Breast epithelium (tissue), 4 donors: ENCODE measurements at places on chromosomes 5 and 9.

DNA sequence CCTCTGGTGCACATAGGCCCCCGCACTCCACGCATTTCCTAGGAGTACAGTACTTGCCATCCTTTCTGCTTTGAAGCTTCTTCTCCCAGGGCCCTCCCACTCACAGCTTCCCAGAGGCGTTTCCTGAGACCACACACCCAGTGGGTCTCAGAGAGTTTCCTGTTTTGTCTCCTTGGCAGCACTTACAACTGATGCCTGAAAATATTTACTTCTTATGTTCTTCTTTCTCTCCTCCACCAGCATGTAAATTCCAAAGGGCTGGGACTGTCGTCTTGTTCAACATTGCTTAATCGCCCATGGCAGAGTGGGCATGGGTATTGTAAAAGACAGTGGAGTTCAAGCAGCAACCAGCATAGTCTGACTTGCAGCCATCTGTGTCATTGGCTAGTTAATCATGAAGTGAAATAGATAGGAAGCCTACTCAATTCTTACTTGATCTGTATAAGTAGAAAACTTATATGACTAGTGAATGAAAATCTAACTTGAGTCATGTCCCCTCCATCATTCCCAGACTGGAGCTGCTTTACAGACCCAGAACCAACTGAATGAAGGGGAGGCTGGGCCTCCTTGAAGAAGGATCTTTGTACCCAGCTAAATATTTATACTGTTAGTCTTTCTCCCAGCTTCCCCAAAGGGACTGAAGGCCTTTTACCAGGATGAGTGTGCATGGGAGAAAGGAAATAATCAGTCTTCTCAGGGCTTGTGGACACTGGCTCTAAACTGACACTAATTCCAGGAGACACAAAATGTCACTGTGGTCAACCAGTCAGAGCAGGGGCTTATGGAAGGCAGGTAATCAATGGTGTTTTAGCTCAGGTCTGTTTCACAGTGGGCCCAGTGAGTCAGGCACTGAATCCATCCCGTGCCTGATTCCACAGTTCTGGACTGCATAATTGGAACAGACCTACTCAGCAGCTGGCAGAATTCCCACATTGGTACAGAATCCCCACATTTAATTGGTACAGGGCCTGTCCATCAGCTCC is 116.4 kb downstream of the SV2C start:
- no peaks in the 10 kb centered on the region for H3K36me3 ChIP-seq
- H3K4me3 ChIP-seq, result no peak overlapping the region
- no peak for DNase-seq
- H3K27ac ChIP-seq, result no peak overlapping the region
- H3K4me1 ChIP-seq, result no peaks in the 10 kb centered on the region

- H3K4me1 ChIP-seq, result no peaks in the 10 kb centered on the region
- no peak for DNase-seq
- no peak overlapping the region for H3K4me3 ChIP-seq
- no peaks in the 10 kb centered on the region for H3K36me3 ChIP-seq
These were observed 33.1 kb upstream of the AFAP1L1 start for GRCh38 chr5:149238540-149238939.

DNA sequence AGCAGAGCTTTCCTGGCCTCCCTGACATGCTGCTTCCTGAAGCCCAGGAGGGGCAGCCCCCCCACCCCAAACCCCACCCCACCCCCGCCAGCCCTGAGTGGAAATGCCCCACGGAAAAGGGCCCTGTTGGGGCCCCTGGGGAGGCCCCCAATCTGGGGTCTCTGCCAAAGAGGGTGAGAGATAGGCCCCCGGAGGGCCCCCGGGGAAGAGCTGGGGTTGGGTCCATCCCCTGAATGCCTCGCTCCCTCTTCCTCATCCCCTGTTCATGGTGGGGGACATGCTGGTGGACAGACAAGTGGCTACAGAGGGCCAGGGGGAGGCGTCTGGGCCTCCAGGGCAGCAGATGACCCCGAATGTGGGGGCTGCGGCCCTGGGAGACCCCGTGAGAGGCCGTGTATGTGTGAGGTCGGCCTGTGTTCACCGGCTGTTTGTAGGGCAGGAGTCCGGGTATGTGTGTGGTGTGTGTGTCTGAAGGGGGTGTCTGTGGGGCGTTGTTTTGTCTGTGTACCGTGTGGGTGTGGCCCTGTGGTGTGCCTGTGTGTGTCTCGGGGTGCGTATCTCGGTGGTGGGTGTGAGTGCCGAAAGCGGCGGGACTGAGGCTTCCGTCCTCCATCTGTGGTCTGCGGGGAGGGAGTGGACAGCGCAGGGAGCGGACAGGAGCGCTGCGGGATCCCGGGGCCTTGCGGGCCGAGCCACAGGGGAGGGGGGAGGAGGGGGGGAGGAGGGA is 11.3 kb downstream of the C9orf50 start:
- DNase-seq, result no peak
- H3K36me3 ChIP-seq, result no peaks in the 10 kb centered on the region
- H3K4me1 ChIP-seq, result peaks cover 18% of the 10 kb centered on the region
- peak overlapping the region; percentile 58 for H3K4me3 ChIP-seq
- peak overlapping the region; percentile 94 for H3K27ac ChIP-seq
- no peaks in the 10 kb centered on the region for H3K27me3 ChIP-seq

DNA sequence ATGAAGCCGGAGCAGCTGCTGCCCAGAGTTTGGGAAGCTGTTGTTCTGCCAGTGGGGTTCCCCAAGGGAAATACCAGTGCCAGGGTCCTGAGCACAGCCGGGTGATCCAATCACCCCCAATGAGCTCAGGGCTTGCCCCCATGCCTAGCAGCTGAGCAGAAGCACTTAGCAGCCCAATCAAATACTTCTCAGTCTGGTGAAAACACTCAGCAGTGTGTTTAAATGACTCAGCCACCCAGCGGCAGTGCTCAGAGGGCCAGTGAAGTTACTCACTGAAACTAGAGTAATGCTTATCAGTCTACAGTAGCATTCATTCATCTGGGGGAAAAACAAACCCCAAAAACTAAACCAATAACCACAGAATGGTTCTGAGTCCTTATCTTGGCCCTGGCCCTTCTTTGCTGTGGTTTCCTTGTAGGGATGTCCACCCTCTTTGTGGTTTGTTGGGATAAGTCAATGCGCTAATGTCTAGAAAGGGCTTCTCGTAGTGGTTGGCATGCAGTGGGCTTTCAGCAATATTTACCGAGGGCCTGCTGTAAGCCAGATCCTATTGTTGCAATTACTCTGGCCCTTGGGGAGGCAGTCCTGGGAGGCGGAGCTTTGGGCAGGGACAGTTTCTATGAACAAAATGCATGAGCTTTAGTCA is 43.1 kb downstream of the LHX2 start:
- no peak overlapping the region for H3K27ac ChIP-seq
- no peaks in the 10 kb centered on the region for H3K36me3 ChIP-seq
- H3K4me1 ChIP-seq, result no peaks in the 10 kb centered on the region
- H3K27me3 ChIP-seq, result no peaks in the 10 kb centered on the region
- DNase-seq, result no peak

DNA sequence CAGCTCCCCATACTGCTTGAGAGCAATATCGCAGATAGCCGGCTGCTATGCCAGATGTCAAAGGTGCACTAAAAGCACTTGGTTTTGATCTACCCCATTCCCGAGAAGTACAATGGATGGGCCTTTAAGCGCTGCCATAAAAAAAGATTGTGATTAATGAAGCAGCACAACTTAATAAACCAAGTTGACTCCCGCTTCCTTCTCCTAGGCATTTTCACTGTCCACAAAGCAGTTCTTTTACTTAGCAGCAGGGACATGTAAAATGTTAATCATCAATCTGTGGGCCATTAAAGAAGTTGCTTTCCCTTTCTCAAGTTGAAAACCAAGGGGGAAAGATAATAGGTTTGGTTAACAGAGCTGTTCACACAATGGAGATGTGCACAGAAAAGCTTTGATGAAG is 176.4 kb downstream of the TRPM6 start:
- H3K4me1 ChIP-seq, result no peaks in the 10 kb centered on the region
- no peak overlapping the region for H3K27ac ChIP-seq
- no peaks in the 10 kb centered on the region for H3K36me3 ChIP-seq
- no peaks in the 10 kb centered on the region for H3K27me3 ChIP-seq
- DNase-seq, result no peak
